Activated CD4-positive, alpha-beta T cell treated with anti-CD3 and anti-CD28 coated beads for 1 hour (primary cell): ENCODE measurements at places on chromosomes 1 and 21.

- no peak for DNase-seq
Measured at GRCh38 chr1:163048869-163049268, 20.3 kb upstream of the RGS4 start.

DNA sequence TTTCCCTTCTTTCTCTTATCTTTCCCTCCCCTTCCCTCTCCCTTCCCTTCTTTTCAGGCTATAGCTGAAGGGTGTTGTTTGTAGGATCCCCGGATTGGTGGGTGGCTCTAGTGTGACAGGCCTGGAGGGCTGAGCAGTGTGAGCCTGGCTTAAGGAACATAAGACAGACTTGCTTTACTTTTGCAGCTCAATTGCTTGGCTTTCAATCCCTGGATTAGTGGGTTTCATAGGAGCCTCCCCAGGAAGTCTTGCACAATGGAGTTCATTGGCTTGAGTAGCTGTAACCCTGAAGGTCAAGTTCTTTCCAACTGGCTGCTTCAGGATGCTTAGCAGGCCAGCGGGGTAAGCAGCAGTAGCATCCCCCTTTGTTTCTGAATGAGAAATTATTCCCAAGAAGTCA, 126.7 kb downstream of the CAMTA1 start:
- DNase-seq, result no peak

- peak; percentile 26 for DNase-seq
Measured at GRCh38 chr1:212699104-212699624, 476 bp downstream of the BATF3 start.

DNA sequence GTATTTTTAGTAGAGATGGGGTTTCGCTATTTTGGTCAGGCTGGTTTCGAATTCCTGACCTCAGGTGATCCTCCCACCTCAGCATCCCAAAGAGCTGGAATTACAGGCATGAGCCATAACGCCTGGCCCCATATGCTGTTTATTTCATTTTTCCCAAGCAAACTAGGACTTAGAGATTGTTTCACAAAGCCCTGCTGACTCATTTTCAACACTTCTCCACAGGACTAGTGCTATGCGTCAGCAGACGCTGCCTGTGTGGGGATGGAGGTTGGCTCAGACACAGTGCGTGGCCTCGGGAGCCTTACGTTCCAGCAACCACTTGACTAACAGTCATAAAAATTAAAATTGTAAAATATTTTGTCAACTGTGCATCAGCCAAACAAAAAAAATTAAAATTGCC, 22.7 kb downstream of the PKNOX1 start:
- DNase-seq, result no peak

DNA sequence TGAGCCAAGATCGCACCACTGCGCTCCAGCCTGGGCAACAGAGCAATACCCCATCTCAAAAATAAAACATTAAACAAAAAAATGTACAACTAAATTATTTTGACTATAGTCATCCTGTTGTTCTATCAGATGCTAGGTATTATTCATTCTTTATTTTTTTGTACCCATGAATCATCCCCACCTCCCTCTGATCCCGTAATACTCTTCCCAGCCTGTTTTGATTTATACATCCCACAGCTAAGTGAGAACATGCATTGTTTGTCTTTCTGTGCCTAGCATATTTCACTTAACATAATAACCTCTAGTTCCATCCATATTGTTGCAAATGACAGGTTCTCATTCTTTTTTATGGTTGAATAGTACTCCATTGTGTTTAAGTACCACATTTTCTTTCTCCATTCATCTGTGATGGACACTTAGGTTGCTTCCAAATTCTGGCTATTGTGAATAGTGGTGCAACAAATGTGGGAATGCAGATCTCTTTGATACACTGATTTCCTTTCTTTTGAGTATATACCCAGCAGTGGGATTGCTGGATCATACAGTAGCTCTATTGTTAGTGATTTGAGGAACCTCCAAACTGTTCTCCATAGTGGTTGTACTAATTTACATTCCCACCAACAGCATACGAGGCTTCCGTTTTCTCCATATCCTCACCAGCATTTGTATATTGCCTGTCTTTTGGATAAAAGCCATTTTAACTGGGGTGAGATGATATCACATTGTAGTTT, 84.4 kb downstream of the MACF1 start:
- DNase-seq, result no peak

GRCh38 chr1:59298710-59299346, 1.9 kb downstream of the FGGY start:
- no peak for DNase-seq

- DNase-seq, result no peak
Measured at GRCh38 chr21:41480086-41480690, 27.8 kb downstream of the TMPRSS2 start.

DNA sequence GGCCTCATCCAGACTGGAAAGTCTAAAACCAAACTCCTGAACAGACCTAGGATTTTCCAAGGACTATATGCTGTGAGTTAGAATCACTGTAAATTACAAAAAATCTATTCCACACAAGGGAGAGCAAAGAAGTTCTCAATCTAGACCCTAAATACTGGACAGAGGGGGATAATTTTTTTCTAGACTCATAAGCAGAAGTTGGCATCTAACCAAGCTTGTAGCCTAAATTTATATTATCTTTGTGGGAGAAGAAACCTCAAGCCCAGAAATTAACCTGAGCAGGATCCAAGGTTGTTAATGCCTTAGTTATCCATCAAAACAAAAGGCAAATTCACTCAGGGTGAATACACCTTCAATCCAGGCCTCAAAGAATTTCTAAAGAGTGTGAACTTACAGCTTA, 290.2 kb downstream of the SMYD3 start:
- DNase-seq, result no peak

GRCh38 chr1:29033829-29034466, 89.8 kb downstream of the TMEM200B start:
- no peak for DNase-seq
